Stomach (tissue), 19 donors: ENCODE measurements at places on chromosomes 11 and 22. TPM values are rescaled to one million over a fixed set of nuclear protein-coding genes. Genes with fewer than 3 reads are reported as not detected.

GRCh38 chr11:11975201-11976092 is 33.0 kb downstream of the DKK3 start:
- peaks cover 44% of the 10 kb centered on the region for H3K4me1 ChIP-seq
- no peaks in the 10 kb centered on the region for H3K27me3 ChIP-seq
- peak overlapping the region; percentile 81 for H3K27ac ChIP-seq
- no peak overlapping the region for H3K4me3 ChIP-seq
- no peak for DNase-seq
- H3K36me3 ChIP-seq: no peaks in the 10 kb centered on the region

- no peaks in the 10 kb centered on the region for H3K27me3 ChIP-seq
- DNase-seq: peak; percentile 44
- no peaks in the 10 kb centered on the region for H3K4me1 ChIP-seq
- no peak overlapping the region for H3K4me3 ChIP-seq
- no peaks in the 10 kb centered on the region for H3K36me3 ChIP-seq
Observed at GRCh38 chr11:20002312-20003216, 157.7 kb downstream of the DBX1 start.

DNA sequence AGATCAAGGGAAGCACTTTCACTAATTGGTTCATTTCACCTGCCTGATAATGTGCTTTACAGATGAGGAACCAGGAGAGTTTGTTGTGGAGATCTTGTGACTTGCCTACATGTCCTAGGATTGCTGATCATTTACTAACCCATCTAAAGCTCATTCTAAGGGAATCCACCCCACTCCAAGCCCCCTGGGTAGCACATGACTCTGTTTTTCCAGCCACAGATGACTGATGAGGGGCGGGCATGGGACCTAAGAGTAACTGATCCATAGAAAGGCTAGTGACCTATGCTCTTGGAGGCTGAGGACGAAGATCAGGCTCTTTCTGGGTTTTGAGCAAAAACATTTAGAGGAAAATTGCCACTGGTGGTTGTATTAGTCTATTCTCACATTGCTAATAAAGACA is 378.1 kb downstream of the CADM1 start:
- H3K27me3 ChIP-seq: peaks cover 10% of the 10 kb centered on the region
- no peak overlapping the region for H3K4me3 ChIP-seq
- H3K36me3 ChIP-seq: no peaks in the 10 kb centered on the region
- DNase-seq: no peak

- H3K27ac ChIP-seq: no peak within 1 kb of the TSS
- DNase-seq: no peak
- no peak within 1 kb of the TSS for H3K4me3 ChIP-seq
- H3K36me3 ChIP-seq: no peaks in the 10 kb centered on the region
Observed at GRCh38 chr11:63243533-63243932, at the start of gene SLC22A25. Gene SLC22A25 (minus strand): TSS chr11:63243599. CDS start chr11:63229652, 13,947 bp downstream.

- H3K36me3 ChIP-seq: no peaks in the 10 kb centered on the region
- DNase-seq: no peak
- no peak overlapping the region for H3K4me3 ChIP-seq
- no peaks in the 10 kb centered on the region for H3K27me3 ChIP-seq
- no peaks in the 10 kb centered on the region for H3K4me1 ChIP-seq
Observed at GRCh38 chr11:79152511-79152910, 288.3 kb downstream of the TENM4 start.

GRCh38 chr11:75148436-75148983 is 2.4 kb upstream of the SLCO2B1 start:
- H3K36me3 ChIP-seq: no peaks in the 10 kb centered on the region
- H3K4me3 ChIP-seq: no peak overlapping the region
- DNase-seq: no peak

ACO2 gene
- 149 TPM for total RNA-seq

DNA sequence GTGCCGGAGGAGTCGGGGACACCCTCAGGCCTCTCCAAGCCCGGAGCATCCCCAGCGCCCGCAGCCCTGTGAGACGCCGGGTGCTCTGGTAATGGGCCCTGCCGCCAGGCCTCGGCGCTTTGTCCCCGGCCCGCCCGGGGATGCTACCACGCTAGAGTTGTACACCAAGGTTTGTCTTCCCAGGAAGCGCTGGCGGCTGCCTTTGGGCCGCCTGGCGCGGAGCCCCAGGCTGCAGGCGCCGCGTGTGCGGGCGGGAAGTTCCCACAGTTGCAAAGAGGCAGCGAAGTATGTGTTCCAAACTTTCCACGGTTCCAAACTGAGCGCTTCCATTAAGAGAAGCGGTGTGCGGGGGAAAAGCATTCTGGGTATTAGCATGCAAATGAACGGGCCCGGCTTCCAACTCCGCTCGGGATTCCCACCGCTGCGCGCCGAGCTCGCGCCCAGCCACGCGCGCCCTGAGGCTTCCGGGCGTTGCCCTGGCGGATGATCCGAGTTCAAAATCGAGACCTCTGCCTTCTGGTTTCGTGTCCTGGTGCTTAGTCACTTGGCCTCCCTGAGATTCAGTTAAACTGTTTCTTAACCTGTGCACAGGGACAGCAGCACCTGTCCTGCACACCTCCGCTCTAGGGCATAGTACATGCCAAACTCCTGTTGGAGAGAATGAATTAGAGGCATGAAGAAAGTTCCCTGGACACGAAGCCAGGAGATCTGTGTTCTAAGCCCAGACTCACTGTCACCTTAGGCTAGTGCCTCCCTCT is 1.3 kb upstream of the PATZ1 start:
- H3K27me3 ChIP-seq: peaks cover 2% of the 10 kb centered on the region
- peak; percentile 88 for DNase-seq
- H3K27ac ChIP-seq: peak overlapping the region; percentile 89
- H3K4me1 ChIP-seq: peaks cover 51% of the 10 kb centered on the region
- H3K36me3 ChIP-seq: peaks cover 1% of the 10 kb centered on the region

APOBEC3A gene
- not detected for total RNA-seq

GRCh38 chr11:36306888-36307287 is 10.8 kb downstream of the PRR5L start:
- no peaks in the 10 kb centered on the region for H3K36me3 ChIP-seq
- no peak for DNase-seq
- H3K27me3 ChIP-seq: no peaks in the 10 kb centered on the region

DNA sequence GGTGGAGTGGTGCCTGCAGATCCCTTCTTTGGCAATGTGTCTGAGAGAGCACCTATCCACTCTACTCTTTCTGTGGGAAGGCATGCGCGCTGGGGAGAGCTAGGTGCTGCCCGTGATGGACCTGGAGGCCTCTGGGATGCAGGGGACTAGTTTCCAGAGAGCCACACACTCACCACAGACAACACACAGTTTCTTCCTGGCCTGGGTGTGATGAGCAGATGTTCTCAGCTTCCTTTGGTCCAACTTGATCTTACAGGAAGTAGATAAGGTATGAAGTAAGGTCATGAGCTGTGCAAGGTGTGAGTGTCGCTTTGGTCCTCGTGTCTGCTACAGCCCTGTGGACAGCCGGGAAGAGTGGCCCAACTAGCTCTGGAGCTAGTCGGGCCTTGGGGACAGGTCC is 27.3 kb upstream of the SUSD2 start:
- peaks cover 19% of the 10 kb centered on the region for H3K36me3 ChIP-seq
- DNase-seq: no peak
- H3K27me3 ChIP-seq: no peaks in the 10 kb centered on the region
- H3K4me3 ChIP-seq: no peak overlapping the region

DNA sequence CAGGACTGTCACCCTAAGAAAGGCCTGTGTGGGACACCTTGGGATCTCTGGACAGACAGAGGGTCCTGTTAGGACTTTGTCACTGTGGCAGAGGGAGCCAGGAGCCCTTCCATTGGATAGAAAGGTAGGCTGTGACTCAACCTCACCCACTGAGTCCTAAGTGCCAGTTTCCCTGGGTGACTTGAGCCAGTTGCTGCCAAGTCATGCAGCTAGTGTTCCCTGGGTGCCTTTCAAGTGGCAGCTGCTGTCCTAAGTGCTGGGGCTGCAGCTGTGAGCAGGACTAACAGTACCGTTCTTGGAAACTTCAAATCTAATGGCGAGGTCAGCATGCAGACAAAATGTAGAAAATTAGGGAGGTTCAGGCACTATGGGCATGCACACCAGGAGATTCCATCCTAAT is 393.7 kb downstream of the TMEM135 start:
- H3K4me3 ChIP-seq: no peak overlapping the region
- H3K36me3 ChIP-seq: no peaks in the 10 kb centered on the region
- H3K27ac ChIP-seq: no peak overlapping the region
- no peaks in the 10 kb centered on the region for H3K4me1 ChIP-seq
- H3K27me3 ChIP-seq: no peaks in the 10 kb centered on the region

DNA sequence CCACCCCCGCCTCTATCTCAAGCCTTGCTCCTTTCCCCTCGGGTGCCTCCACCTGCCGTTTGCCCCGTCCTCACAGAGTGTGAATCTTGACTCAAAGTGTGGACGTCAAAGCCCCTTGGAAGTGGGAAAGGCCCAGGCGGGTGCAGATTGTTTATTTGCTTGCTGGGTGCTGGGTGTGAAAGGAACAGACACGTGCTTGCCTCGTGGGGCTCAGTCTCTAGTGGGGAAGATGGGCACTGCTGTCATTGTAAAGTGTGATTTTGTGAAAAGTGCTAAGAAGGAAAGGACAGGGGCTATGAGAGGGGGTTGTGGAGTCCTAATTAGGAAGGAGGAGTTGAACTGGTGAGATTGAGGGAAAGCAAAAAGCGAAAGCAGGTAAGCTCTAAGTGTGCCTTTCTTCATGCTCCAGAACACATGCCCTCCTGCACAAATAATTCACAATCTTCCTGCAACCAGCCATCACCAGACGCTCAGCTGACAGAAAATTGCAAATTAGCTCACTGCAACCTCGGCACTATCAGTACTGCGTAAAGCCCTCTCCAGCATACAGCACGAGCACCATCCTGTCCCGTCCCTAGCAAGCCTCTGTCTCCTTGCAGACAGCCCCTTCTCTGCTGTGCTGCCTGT is 9.7 kb upstream of the GCAT start:
- DNase-seq: peak; percentile 15
- H3K27ac ChIP-seq: no peak overlapping the region
- no peaks in the 10 kb centered on the region for H3K36me3 ChIP-seq
- no peak overlapping the region for H3K4me3 ChIP-seq
- H3K4me1 ChIP-seq: peaks cover 15% of the 10 kb centered on the region

FCHSD2 gene
- 11.6 TPM for total RNA-seq
